NCI-H2029 treated with DMSO at 0.1 percent for 48 hours (cell line): ENCODE measurements at places on chromosomes 1 and 21.

DNA sequence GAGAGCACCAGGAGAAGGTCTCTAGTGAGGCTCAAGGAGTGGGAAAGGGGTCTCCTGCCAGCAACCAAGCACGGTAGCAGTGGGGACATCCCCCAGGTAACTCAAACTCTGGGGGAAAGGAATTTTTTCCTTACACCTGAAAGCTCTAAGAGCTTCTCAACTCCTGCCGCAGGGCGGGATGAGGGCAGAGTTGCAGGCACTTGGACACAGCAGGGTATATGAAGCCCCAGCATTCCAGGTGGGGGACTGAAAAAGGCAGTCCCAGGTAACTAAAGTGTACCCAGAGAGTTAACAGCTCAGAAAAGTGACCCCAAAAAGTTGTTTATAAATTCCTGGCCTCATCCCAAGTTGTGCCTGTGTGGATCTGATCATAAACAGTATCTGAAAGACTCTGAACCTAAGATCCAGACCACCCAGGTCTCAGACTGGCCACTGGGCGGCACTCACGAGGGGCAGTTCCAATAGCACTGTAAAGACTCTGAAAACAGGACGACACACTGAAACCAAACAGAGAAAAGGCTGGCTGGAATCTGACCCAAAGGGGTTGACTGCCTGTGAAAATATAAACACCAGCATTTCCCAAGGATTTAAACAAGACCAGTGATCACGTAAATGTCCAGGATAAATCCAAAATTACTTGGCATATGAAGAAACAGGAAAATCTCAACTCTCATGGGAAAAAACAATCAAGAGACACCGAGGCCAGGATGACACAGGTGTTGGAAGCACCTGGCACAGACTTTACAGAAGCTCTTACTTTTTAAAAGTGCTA lies 47.5 kb downstream of the HSF2BP start:
- peak; percentile 1 for DNase-seq

DNA sequence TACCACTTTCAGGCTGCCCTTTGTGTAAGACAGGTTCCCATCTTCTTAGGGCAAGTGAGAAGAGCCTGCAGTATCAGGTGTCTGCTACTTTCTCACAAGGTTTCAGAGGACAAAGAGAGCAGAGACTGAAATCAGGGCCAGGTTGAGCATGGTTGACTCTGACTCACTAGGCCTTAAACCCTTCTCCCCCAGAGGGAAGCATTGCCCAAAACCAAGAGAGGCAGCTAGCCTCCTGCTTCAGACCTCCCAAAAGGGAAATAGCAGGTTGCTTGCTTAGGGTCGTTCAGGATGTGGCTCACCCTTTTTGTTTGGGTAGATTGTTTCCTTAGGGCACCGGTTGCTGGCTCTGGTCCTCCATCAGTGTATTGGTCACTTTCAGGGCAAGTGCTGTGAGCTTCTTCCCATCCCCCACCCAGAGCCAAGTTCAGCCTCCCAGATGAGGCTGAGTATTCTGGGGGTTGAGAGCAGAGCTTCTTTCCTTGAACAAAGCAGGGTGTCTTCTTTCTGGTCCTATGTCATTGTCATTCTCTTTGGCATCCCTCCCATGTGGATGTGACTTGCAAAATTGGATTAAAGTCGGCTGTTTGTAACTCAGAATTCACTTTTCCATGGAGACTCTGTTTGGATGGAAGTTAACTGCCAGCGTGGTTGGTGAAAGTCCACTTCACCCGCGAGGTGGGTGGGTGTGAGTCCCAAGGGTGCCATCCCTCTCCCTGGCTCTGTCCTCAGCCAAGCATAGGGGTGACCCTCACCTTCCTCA lies 55.5 kb upstream of the GALNT2 start:
- no peak for DNase-seq

DNA sequence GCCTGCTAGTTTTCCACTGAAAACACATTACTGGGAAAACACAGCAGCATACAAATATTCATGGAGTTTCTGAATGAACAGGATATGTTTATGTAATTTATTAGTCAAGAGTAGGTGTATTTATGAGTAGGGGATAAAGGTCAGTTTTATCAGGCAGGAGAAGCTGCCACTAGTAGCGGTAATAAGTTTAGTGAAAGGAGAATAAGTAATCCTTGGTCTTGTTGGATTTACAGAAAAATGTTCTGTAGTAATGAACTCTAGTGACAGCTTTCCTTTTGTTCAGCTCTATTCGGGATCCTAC lies 1.2 kb downstream of the MAST2 start:
- peak; percentile 31 for DNase-seq

- DNase-seq, result no peak
Measured at GRCh38 chr1:21672478-21673276, 3.5 kb upstream of the RAP1GAP start.

GRCh38 chr21:42745511-42746239 lies 92.3 kb downstream of the PDE9A start:
- no peak for DNase-seq
